Central memory CD8-positive, alpha-beta T cell (primary cell): ENCODE measurements at places on chromosomes 11 and 22.

- no peak for DNase-seq
These were observed 72.1 kb downstream of the AMOTL1 start for GRCh38 chr11:94840209-94840608.

GRCh38 chr11:4704054-4704789, at the start of gene MMP26:
Gene MMP26, plus strand, starts transcription at chr11:4704784.
- no peak for DNase-seq

GRCh38 chr11:26229257-26229656, 102.7 kb upstream of the ANO3 start:
- no peak for DNase-seq

DNA sequence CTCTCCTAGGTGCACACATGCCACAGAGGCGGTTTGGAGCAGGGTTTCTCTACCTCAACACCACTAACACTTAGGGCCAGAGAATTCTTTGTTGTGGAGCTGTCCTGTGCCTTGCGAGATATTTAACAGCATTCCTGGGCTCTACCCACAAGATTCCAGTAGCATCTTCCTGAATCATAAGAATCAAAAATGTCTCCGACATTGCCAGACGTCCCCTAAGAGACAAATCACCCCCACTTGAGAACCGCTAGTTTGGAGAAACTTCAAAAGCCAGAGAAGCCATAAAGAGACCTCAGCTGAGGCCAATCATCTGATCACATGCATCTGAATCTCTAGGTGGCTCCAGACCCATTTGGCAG, 16.1 kb downstream of the MFNG start:
- no peak for DNase-seq

GRCh38 chr11:104623518-104623917, 274.7 kb downstream of the CASP12 start:
- DNase-seq = no peak

DNA sequence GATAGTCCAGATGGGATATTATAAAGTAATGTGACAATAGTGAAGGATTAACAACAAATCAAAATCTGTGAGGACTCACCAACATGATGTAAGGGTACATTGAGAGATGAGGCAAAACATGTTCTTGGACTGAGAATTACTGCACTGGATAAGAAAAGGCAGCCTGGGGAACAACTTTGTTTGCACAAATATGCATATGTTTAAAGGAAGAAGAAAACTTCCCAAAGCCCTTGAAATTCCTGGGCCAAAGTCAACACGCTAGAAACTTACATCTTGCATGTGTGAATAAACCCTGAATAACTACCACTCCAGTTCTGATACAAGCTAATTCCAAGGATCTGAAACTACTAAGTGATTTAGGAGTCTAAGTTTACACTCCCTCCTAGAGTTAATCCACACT, 1.1 kb downstream of the OR52A5 start:
- DNase-seq = no peak

GRCh38 chr11:2209370-2209801, 37.8 kb upstream of the TH start:
- DNase-seq = peak; percentile 8

GRCh38 chr11:112285841-112286311, 25.2 kb upstream of the PLET1 start:
- no peak for DNase-seq

- DNase-seq = no peak
These were observed 2.7 kb downstream of the PITPNM1 start for GRCh38 chr11:67502328-67502979.

DNA sequence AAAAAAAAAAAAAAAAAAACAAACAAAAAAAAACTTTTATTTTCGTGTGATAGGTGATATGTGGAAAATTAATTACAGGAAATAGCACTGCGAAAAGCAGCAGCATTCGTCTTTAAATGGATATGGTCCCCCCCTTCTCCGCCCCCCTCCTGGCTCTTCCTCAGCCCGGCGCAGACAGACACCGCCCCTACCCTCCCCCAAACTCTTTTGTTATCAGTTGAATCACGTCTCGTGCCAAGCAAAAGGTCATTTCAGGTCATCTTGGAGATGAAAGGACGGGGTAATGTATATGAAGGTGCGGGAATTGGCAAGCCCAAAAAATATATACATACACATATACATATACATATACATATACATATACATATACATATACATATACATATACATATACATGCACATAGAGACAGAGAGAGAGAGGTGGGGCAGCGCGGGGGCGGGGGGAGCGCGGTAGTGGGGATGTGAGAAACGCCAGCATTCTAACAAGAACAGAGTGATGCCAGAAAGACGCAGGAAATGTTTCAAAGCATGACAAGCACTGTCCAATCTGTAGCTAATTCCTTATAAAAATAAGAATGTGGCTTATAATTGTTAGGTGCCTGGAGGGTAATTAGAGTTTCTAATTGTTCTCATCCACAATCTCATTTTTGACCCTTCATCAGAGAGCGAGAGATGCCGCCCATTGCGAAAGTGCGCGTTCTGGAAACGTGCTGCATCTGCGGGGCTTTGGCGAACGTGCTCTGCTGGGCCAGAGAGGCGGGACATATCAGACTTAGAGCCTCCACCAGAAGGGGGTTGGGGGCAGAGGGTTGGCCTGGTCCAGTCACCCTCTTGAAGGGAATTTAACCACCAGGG, 214.5 kb upstream of the UBASH3B start:
- no peak for DNase-seq
